ENCODE measurements at places on chromosomes 6 and 20.

DNA sequence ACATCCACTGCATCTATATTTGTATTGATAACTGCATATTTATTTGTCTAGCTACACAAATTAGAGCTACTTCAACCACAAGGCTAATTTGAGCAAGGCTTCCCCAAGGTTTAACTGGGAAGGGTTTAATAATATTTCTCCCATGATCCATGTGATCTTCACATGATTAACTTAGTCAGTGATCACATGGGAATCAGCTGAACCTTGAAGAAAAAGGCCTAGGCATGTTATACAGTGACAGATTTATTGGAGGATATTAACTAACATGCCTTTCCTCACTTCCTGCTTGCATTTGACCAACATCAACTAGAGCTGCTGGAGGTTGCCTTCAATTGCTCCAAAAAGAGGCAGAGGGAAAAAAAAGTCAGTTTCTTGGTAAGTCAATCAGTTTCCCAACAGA is 417.0 kb downstream of the HAO1 start:
- no peak for DNase-seq

DNA sequence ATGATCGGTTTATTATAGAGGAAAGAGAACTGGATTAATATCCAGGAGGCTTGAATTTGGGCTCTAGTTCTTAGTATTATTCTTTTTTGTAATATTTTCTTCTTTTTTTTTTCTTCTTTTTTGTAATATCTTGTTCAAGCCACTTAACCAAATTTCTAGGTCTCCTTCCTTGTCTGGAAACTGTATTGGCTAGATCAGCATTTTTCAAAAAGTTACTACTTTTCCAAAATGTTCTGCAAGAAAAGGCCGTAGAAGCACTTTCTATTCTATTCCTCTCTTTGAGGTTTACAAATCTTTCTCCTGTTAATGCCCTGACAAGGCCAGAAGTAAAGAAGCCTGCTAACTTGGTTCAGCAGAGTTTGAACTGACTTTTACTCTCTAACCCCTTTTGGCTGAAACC is 12.0 kb downstream of the BMP6 start:
- no peak for DNase-seq

DNA sequence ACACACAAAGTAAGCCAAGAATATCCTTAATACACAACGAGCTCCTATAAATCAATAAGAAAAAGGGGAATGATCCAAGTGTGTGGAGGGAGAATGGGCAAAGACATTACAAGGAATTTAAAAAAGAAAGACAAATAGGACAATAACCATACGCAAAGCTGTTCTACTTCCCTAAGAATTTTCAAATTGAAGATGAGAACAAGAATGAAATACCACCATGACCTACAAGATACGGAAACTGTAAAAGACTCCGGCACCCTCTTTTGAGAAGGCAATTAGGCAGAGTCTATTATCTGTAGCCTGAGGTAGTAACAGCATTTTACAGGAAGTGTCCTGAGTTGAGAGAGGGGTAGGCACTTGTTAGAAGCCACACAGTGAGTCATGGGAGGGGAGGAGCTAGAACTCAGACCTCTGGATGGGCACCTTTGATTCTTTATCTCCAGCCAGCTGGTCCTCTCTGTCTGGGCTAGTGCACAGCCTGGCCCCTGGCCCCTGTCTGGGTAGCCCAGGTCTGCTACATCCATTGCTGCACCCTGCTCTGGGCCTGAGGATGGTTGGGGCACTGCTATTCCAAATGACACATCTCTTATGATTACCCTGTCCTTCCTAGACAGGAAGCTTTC is 15.3 kb downstream of the RSPO4 start:
- no peak for DNase-seq

- no peak for DNase-seq
Measured at GRCh38 chr6:54057058-54057457, 54.2 kb upstream of the MLIP start.

DNA sequence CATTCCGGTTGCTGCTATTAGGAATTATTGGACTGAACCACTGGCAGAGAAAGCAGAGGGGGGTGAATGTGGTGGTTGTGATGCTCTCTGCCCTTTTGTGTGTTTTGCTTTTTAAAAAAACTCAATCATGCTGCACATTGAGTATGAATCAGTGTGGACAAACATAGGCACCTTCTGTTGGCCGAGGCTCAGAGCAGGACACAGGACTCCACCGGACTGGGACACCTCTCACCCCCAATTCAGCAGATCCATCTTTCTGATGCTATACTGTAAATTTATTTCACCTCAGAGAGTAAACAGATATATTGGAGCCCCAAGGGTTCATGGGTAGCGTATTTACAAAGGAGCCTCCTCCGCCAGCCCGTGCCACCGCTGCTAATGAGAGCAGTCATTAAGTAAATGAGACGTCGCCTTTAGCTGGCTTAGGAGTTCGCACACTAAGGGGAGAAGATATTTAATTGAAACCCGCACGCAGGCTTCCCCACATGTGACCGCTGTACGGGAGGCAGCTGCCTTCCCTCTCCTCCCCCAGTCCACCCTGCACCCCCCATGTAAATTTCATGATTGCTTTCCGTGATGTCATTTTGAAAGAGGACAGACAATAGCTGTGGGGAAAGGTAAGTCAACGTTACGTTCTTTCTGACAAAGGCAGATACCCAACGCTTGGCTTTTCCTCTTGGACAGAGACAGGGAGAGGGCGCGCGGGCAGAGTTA is at the start of gene MYT1:
MYT1 (plus strand) TSS at position 330 of the 714 bp plus-strand sequence. CDS start 34,410 bp downstream, outside the sequence.
- no peak for DNase-seq

- no peak for DNase-seq
Measured at GRCh38 chr20:32980131-32980941, 23.9 kb downstream of the SUN5 start.

- no peak for DNase-seq
Measured at GRCh38 chr6:119620846-119621555, 271.4 kb upstream of the MAN1A1 start.

All from T-helper 22 cell (primary cell).